ENCODE measurements at places on chromosomes 13 and 19.
A peak's percentile ranks its signal among the peaks of the same experiment; 100 is the strongest.

GRCh38 chr19:15457701-15458484 is 6.5 kb downstream of the RASAL3 start:
- DNase-seq: no peak

GRCh38 chr13:51494156-51494555 is 41.3 kb upstream of the INTS6 start:
- DNase-seq: no peak

DNA sequence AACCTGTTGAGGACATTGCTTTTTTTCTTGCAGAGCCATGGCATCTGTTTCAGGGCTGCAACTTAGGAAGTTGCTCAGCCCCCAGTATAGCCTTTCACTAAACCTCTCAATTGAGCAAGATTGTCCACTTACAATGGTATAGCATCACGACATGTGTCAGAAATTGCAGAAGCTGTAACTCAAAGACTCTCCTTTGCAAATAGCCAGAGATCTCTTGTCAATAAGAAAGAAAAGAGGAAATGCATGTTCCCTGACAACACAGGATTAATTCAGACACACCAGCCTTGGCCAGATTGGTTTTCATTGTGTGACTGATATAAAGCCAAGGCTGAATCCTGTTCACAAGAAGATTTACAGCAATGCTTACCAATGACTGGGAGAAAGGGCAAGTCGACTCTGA is 38.7 kb upstream of the CYSLTR2 start:
- DNase-seq: no peak

- DNase-seq: peak; percentile 91
These were observed 1.2 kb upstream of the INAFM1 start for GRCh38 chr19:47273313-47274070.

DNA sequence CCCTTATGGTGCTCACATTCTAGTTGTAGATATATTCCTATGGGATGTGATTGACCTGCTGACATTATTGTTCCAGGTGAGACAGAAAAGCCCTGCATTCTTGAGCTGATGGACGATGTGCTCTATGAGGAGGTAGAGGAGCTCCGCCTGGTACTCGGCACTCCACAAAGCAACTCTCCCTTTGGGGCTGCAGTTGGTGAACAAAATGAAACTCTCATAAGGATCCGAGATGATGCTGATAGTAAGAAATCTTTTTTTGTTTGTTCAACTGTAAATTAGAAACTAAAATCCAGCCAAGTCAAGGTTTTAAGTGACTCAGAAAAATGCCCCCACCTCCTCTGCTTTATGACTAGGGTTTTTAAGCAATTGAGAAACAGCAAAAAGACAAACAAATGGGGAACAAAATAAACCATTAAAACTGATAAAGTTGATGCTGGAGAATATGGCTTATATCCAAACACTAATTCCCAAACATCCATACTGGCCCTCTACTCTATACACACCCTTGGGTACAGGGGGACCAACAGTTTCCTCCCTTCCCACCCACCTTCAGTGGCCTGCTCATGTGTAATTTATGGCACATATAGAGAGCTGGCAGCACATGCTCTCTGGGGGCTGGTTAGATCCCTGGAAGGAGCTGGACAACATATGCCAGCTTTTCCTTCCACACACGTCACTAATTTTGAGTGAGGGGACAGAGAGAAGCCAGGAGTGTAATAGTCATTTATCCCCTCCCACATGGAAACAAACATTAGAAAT is 139.6 kb downstream of the STOML3 start:
- no peak for DNase-seq

- no peak for DNase-seq
These were observed 13.6 kb downstream of the ZIC2 start for GRCh38 chr13:99995104-99995588.

DNA sequence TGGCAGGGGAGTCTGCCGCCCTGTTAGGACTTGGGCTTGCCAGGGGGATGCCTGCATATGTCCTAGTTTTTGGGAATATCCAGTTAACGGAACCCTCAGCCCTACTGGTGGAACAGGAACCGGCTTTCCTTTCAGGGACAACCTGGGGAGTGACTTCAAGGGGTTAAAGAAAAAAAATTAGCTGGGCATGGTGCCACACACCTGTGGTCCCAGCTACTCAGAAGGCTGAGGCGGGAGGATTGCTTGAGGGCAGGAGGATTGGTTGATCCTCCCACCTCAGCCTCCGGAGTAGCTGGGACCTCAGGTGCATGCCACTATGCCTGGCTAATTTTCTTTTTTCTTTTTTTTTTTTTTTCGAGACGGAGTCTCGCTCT is 22.5 kb downstream of the LDLR start:
- no peak for DNase-seq

DNA sequence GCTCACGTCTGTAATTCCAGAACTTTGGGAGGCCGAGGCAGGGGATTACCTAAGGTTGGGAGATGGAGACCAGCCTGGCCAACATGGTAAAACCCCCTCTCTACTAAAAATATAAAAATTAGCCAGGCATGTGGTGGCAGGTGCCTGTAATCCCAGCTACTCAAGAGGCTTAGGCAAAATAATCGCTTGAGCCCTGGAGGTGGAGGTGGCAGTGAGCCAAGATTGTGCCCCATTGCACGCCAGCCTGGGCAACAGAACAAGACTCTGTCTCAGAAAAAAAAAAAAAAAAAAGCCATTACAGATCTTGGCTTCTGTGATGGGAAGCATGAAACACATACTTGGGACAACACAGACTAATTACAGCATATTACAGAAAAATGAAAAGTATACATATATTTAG is 1404.5 kb upstream of the SPRY2 start:
- DNase-seq: no peak

DNA sequence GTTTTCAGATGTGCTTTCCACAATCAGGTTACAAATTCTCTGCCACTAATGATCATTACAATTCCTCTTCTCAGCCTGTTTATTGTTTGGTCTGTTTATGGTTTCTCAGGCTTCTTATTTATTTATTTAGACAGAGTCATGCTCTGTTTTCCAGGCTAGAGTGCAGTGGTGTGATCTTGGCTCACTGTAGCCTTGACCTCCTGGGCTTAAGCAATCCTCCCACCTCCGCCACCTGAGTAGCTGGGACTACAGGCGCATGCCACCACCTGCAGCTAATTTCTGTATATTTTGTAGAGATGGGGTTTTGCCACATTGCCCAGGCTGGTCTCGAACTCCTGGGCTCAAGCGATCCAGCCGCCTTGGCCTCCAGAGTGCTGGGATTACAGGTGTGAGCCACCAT is 2.1 kb upstream of the ZSCAN5A start:
- DNase-seq: no peak

- no peak for DNase-seq
These were observed 20.1 kb upstream of the NANOS2 start for GRCh38 chr19:45934551-45935230.

- no peak for DNase-seq
These were observed 348.5 kb upstream of the ARGLU1 start for GRCh38 chr13:106916329-106916976.

- no peak for DNase-seq
These were observed 1.4 kb downstream of the BST2 start for GRCh38 chr19:17404015-17404414.

DNA sequence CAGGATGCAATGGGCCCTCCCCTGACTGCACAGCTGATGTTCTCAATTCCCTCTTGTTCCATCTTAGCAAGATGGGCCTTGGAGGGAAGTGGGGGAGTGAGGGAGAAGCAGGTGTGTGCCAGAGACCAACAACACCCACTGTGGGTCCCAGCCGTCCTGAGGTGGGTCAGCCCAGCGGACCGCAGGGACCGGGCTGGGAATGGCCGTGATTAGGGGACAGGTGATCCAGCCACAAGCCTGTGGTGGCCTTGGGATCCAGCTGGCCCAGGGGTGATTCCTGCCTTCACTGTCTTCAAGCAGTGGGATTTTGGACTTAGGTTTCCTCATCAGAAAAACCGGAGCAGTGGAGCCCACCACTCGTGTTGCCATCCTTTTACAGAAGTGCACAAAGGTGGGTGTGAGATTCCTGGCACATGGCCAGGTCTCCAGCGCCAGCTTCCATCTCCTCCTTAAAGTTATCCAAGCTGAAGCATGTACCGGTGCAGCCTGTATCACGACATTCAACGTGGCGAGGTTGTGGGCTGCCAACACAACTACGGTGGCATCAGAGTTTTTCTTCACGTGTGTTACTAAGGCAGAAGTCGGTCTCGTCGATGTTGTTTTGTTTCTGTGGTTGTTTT is 9.0 kb upstream of the ATP11A start:
- DNase-seq: no peak

DNA sequence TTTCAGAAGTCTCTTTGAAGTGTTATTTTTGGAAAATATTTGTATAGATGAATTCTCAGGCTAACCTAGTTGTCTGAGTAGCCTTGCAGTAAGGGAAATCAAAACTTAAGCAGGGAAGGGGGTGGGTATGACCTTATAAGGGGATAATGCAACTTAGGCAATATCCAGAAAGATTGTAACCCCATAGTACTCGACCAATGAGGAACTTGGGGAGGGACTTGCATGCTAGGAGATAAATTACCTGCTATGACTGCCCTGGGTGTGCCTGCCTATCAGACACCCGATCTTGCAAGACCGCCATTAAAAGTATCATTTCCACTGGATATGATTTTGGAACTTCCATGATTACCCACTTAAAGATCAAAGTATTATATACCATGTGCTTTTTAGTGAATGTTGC is 23.0 kb upstream of the RFXAP start:
- DNase-seq: no peak

DNA sequence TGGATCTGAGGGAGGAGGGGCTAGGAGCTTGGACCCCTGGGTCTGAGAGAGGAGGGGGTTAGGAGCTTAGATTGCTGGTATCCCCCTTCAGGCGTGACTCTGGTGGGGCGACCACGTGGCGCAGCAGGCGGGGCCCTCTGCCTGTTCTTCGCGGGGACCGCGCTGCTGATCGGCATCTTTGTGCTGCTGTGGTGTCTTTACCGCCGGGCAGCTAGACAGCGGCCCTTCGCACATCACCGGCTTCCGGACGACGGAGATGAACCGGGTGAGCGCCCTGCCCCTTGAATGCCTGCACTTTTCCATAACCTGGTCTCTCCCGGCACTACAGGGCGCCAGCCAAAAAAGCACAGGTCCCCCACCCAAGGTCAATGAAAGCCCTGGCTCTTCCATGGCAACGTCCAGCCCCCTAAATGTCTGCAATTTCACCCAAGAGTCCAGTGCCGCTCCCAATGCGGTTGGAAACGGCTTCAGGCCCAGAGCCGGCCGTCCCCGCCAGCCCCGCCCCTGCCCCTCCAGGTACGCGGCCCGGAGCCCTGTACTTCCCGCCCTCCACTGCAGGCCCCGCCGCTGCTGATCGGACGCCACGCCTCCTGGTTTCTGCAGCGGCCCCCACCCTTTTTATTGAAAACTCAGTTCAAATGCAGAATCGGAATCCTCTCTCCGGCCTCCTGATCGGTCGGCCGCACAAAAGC is 2.8 kb downstream of the GFY start:
- no peak for DNase-seq

DNA sequence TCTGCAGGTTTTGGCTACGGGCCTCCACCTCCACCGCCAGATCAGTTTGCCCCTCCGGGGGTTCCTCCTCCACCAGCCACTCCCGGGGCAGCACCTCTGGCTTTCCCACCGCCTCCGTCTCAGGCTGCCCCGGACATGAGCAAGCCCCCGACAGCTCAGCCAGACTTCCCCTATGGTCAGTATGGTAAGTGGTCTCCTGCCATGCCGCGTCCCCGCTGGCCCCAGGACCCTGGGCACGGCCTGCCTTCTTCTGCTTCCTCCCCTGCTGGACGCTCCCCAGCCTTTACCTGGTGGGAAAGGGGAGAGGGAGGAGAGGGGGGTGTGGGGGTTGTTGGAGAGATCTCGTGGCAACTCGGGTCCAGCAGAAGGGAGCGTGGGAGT is 5.7 kb upstream of the RPS15 start:
- no peak for DNase-seq

GRCh38 chr19:5099701-5100221 is 130.8 kb downstream of the KDM4B start:
- no peak for DNase-seq

DNA sequence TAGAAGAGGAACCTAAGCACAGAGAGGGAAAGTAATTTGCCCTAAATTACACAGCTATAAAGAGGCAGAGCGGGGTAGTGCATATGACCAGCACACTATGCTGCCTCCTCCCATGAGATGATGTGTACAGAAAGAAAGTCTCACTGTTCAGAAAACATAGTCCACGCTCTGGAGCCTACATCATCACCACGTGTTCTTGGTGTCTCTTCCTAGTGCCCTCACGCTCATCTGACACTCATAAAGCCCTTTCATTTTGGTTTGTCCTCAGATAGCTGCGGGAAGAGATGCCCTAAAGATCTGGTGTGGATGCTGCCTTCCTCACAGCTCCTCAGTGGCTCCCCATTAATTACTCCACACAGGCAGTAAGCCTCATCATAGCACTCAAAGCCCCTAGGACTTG is 27.4 kb upstream of the SIAH3 start:
- no peak for DNase-seq

- DNase-seq: peak; percentile 98
These were observed at the start of gene NECTIN2 for GRCh38 chr19:44845612-44846454. TSS of gene NECTIN2 (plus strand) at chr19:44846297. CDS start at chr19:44846526, 229 bp downstream.

GRCh38 chr19:34408411-34408810 is 4.2 kb downstream of the PDCD2L start:
- no peak for DNase-seq

DNA sequence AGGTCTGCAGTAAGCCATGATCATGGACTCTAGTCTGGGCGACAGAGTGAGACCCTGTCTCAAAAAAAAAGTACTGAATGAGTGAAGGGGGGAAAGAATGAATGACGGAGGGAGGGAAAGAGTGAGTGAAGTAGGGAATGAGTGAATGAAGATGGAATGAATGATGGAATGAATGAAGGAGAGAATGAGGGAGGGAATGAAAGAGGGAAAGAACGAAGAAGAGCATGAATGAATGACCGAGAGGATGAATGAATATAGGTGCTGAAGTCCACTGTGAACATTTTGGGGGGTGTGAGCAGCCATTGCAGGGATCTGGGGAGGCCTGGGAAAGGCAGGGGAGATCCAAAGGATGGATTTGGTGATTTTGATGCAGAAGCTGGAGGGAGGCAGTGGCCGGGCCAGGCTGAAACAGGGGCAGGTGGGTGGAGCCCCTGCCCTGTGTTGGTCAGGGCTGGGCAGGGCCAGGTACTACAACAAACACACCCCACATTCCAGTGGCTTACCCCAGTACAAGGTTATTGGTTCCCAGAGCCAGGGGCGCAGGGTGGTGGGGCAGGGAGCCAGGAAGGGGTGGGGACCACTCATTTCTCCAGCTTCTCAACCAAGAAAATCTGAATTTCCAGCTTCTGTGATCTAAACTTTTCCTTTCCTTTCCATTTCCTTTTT is 14.3 kb downstream of the SLC27A1 start:
- DNase-seq: no peak

DNA sequence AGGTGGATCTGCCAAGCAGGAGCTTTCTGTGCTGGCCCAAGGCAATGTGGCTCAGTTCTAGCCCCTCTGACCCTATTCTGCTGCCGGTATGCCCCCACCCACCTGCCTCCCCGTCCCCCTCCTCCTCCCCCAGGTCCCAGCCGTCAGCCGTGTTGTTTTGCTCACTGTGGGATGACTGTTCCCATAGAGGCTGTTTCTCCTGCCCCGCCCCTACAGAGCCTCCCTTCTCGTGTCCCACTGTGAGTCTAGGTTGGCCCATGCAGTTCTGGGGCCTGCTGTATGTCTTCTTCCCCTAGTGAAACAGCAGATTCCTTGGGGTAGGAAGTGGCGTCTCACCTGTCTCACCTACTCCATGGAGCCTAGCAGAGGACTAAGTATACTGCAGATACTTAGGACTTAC is 48.8 kb downstream of the ATP11A start:
- no peak for DNase-seq

- DNase-seq: peak; percentile 93
These were observed 2.7 kb upstream of the HNRNPL start for GRCh38 chr19:38852231-38853044.

- DNase-seq: peak; percentile 61
These were observed 30.1 kb downstream of the SCEL start for GRCh38 chr13:77565635-77566034.
